ENCODE measurements at places on chromosomes 11 and 22. TPM values are rescaled to one million over a fixed set of nuclear protein-coding genes. Genes with fewer than 3 reads are reported as not detected.

The OR52E2 gene
- total RNA-seq = not detected

The SHISAL1 gene
- total RNA-seq = 4.9 TPM

The TEX54 gene
- not detected for total RNA-seq

The MICAL2 gene
- 111 TPM for total RNA-seq

The MUC6 gene
- not detected for total RNA-seq

The LSP1 gene
- total RNA-seq = 2.7 TPM

The KRTAP5-8 gene
- total RNA-seq = not detected

The RAG1 gene
- not detected for total RNA-seq

The RASGRP2 gene
- 0.88 TPM for total RNA-seq

The MRPL11 gene
- total RNA-seq = 81.3 TPM

The AQP11 gene
- total RNA-seq = 1.3 TPM

The OR1S2 gene
- not detected for total RNA-seq

The INPP5J gene
- 0.58 TPM for total RNA-seq

The CATSPERZ gene
- total RNA-seq = 2.3 TPM

The LDHAL6A gene
- not detected for total RNA-seq

The PLAAT4 gene
- total RNA-seq = 1.8 TPM

The ZNHIT2 gene
- total RNA-seq = 11.5 TPM

The TSPAN18 gene
- 2.7 TPM for total RNA-seq

The CENPM gene
- 37.6 TPM for total RNA-seq

The MYOD1 gene
- not detected for total RNA-seq

The SMTNL1 gene
- not detected for total RNA-seq

The C11orf58 gene
- total RNA-seq = 234 TPM

The MMP11 gene
- 0.32 TPM for total RNA-seq

The C22orf42 gene
- not detected for total RNA-seq

The ADAMTS15 gene
- 10.2 TPM for total RNA-seq

The HPX gene
- total RNA-seq = 0.83 TPM

The PCNX3 gene
- 19.9 TPM for total RNA-seq

The C11orf91 gene
- total RNA-seq = 0.85 TPM

The CAPN5 gene
- 12.4 TPM for total RNA-seq

The SLC7A4 gene
- total RNA-seq = not detected

The PRAME gene
- total RNA-seq = 112 TPM

The GLYATL2 gene
- not detected for total RNA-seq

The GDPD4 gene
- total RNA-seq = not detected

The MS4A7 gene
- not detected for total RNA-seq

The NOL12 gene
- total RNA-seq = 28.2 TPM

The SLC22A12 gene
- total RNA-seq = not detected

The ZNF70 gene
- total RNA-seq = 1.2 TPM

The RAB36 gene
- 7.5 TPM for total RNA-seq

The HEPHL1 gene
- total RNA-seq = not detected

The SERPIND1 gene
- total RNA-seq = not detected

The SGSM1 gene
- 0.33 TPM for total RNA-seq

The LRRC32 gene
- total RNA-seq = 0.20 TPM

The TLCD5 gene
- 7.2 TPM for total RNA-seq

The PANX2 gene
- total RNA-seq = 7.7 TPM

Measured in A549 treated with ZK216348 at 1 μM for 4 hours (cell line).